ENCODE measurements at places on chromosomes 4 and X.

- peak; percentile 78 for DNase-seq
Observed at GRCh38 chr4:183097231-183098018, 1.6 kb upstream of the WWC2 start.

DNA sequence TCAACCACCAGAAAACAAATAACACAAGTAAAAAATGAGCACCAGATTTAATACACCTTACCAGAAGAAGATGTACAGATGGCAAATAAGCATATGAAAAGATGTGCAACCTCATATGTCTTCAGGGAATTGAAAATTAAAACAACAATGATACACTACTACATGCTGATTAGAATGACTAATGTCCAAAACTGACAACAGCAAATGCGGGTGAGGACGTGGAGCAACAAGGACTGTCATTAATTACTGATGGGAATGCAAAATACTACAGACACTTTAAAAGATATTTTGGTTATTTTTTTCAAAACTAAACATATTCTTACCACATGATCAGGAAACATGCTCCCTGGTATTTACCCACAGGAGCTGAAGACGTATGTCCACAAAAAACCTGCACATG is 140.3 kb downstream of the FRYL start:
- DNase-seq: no peak

DNA sequence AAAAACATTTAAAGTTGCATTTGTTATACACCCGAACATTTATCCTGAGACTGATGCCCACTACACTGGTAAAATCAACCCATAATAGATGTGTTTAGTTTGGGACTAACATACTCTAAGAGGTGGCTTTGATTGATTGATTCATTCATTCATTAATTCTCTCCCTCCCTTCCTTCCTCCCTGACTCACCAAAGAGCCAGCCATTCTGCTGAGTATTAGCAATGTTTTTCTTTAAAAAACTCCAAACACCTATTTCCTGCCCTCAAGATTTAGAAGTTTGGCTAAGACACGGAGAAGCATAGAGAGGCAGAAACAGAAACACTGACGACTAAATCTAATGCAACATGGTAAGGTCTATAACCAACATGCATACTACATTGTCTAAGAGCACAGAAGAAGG is 88.9 kb downstream of the RASL11B start:
- no peak for DNase-seq

DNA sequence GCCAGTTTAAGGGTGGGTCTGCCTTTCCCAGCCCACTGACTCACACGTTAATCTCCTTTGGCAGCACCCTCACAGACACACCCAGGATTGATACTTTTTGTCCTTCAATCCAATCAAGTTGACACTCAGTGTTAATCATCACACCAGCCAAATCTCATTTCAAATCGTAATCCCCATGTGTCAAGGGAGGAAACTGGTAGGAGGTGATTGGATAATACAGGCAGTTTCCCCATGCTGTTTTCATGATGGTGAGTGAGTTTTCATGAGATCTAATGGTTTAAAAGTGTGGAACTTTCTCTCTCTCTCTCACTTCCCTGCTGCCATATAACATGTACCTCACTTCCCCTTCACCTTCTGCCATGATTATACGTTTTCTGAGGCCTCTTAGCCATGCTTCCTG is 647.2 kb upstream of the FRG1 start:
- DNase-seq: no peak

- no peak for DNase-seq
Observed at GRCh38 chr4:19372390-19372789, 879.3 kb upstream of the SLIT2 start.

GRCh38 chrX:117752745-117753144 is 363.9 kb downstream of the KLHL13 start:
- no peak for DNase-seq

- no peak for DNase-seq
Observed at GRCh38 chr4:14111730-14112181, 484.2 kb upstream of the BOD1L1 start.

GRCh38 chrX:153494541-153495361 is at the start of gene BGN:
Gene BGN (plus strand): TSS chrX:153494980. CDS start chrX:153504632, 9,652 bp downstream.
- peak; percentile 55 for DNase-seq

GRCh38 chr4:64200001-64200555 is 209.2 kb downstream of the TECRL start:
- no peak for DNase-seq

DNA sequence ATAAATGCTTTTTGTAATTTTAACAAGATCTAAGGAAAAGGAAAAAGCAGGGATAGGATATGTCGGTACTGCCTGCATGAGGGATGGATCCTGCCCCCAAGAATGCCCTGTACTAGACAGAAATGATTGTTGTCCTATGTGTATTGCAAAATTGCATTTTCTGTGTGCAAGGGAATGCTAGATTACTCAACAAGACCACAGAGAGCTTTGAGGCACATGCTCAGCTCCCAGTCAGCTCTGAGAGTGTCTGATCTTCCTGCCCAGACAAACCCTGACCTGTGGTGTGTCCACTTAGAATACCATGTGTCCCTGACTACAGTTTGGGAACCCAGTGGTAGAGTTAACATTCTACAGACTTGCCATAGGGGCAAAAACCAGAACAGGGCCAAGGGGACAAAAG is 129.2 kb upstream of the PAK3 start:
- no peak for DNase-seq

DNA sequence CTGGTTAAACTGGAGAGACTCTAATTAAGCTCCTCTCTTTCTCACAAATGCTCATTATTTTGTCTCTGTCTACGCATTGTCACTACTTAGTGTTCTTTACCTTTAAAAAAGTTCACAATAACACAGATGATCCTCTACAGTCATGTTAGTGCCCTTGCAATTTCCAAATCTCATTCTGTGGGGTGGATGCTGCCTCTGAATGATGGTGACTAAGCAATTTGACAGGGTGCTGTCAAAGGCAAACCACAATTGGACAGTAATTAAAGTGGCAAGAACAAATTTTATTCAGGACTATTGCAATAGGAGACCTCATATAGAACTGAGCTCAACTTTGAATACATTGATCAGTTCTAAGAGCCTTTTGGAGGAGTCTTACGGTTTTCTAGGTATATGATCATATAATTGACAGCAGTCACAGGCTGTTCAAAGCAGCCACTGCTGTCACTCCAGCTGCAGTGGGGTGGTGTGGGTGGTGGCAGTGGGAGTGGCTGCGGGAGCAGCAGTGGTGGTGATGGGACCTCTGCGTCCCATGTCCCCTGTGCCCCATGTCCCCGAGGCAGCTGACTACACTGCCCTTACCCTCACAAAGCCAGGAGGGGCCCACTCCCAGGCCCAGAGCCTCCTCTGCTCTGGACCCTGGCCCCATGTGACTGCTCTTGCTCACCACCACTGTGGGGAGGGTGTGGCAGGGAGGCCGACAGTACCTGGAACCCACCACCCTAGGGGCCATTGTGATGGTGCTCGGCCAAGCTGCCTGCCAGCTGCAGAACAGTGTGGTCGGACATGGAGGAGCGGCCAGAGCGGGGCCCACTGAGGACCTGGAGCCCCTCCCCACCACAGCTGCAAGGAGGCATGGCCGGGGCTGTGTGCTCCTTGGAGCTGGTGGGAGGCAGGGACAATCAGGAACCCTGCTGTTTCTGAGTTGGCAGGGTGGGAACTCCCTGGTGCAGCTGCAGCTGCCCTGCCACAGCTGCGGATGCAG is 30.4 kb upstream of the PAGE1 start:
- no peak for DNase-seq

GRCh38 chrX:44882635-44883034 is 9.6 kb downstream of the KDM6A start:
- DNase-seq: no peak

- DNase-seq: no peak
Observed at GRCh38 chr4:117491516-117491915, 406.1 kb upstream of the TRAM1L1 start.

DNA sequence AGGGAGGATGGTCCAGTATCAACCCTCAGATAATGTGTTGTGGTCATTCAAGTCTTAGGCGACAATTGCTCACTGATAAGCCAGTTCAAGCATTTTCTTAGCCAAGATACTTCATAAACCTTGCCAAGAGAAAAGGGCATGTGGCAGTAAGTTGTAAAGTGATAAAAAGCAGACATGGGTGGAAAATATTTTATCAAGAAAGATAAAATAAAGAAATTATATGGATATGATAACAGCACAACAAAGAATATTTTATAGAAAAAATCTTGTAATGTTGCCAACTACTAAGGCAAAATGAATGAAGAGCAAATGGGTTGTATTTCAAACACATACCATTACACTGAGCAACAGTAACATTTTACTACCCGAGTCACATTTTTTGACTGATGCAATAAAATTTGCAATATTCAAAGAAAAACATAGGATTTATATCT is 217.4 kb upstream of the PITX2 start:
- DNase-seq: no peak

GRCh38 chr4:185405296-185405999 is 8.8 kb downstream of the ANKRD37 start:
- DNase-seq: no peak

- no peak for DNase-seq
Observed at GRCh38 chrX:38426785-38427184, 74.4 kb downstream of the OTC start.

DNA sequence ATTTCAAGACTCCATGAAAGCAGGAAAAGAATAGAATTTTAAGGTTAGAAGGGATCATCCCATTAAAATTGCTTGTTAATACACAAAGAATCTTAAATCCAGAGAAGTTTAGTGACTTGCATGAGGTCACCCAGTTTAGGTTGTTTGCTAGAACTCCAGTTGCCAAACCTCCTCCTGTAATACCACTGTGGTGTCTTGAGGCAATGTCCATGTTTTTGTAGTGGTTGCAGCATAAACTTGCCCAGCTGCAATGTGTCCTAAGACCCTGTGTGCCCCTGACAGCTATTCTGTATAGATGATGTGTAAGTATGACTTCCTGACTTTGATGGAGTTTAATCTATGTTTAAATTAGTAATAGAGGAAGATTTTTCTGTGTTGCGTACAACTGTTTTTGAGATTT is 6.3 kb downstream of the SFRP2 start:
- no peak for DNase-seq

- no peak for DNase-seq
Observed at GRCh38 chr4:7757501-7758471, 181.9 kb downstream of the AFAP1 start.

DNA sequence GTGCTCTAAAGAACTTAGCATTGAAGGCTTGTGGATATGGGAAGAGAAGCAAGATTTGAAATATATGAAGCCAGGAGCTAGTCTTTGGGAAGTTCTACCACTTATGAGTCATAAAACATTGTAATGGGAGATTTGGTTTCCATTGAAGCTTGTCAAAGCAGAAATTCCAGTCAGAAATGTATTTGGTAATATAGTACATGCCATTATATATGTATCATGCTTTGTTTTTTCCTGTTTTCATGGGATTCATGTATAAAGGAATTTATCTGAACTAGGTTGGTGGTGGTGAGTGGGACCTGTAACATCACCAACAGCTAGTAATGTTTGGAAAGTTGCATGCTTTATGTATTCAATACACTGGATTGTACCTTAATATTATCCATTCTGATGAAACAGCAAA is 14.6 kb upstream of the DCAF8L2 start:
- no peak for DNase-seq

DNA sequence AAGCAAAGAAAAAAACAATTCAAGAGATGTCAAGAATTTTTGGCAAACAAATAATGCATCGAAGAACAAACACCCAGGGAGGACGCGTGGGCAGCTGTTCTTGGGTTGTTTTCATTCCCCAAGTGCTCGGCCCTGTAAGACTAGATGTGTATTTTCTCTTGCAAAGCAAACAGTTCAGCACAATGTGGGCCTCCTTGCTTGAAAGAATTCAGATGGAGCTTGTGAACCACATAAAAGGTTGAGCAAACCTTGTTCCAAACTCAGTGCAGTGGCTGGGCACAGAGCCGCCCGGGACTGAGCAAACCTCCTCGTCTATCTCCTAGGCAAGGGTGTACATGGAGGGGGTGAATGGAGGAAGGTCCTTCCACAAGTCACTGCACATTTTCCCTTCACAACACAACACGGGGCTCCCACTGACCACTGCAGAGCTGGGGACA is 82.4 kb downstream of the HTRA3 start:
- DNase-seq: no peak

- no peak for DNase-seq
Observed at GRCh38 chr4:7822877-7823276, 116.8 kb downstream of the AFAP1 start.

DNA sequence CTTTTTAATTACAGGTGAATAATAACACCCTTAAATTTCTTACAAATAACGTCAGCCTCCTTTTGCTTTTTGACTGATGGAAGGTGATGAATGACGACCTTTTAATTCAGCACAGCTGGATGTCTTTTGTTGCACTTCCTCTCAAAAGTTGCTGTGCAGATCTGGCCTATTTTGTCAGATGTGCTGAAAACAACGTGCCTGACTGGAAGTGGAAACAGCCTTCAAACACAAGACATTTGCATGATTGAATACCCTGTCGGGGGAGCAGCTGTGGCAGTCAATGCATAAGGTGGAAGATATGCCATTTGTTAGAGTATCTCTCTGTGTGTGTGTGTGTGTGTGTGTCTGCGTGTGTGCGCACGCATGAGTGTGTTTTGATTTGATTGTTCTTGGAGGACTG is 579.7 kb downstream of the SPRY1 start:
- DNase-seq: no peak

DNA sequence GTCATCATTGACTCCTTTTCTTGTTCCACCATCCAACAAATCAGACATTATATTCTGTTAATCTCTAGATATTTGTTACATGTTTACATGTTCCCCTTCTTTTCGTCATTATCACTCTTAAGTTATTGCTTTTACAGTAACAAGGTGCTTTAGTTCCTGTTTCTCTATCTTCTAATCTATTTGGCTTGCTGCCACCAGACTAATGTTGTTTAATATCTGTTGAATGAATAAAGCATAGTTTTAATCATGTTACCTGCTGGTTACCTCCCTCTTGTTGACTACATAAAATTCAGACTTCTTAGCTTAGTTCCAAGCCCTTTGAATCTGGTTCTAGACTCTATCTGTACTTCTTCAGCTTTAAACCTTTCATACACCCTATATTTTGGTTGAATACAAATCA is 129.8 kb upstream of the TRIM2 start:
- DNase-seq: no peak

DNA sequence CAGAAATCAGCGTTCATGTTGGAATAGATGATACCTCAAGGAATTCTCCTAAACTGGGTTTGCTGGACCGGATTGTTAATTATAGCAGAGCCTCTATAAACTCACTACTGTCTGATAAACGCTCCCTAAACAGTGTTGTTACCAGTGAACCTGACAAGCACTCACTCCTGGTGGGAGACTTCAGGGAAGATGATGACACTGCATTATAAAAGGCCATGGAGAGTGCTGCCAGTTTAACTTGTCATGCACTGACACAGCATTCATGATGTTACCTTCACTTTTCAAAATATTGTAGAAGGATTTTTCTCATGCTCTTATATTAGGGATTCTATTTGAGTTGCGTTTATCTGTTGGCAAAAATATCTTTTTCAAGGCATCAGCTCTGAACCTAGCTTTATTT is 57.7 kb upstream of the PGK1 start:
- DNase-seq: no peak

- DNase-seq: peak; percentile 82
Observed at GRCh38 chrX:152637649-152638442, at the start of gene GABRQ. Gene GABRQ (plus strand): TSS chrX:152637895. CDS start chrX:152638203, 308 bp downstream.

- DNase-seq: no peak
Observed at GRCh38 chrX:14015941-14016340, 13.8 kb downstream of the GEMIN8 start.
